ENCODE measurements at places on chromosomes 5 and 9.

- no peak for DNase-seq
These were observed 203.4 kb downstream of the AUH start for GRCh38 chr9:91158286-91158685.

- no peak for DNase-seq
These were observed 700.5 kb upstream of the ZNF608 start for GRCh38 chr5:125446986-125447385.

- no peak for DNase-seq
These were observed 11.4 kb downstream of the RNF130 start for GRCh38 chr5:180060192-180060591.

- no peak for DNase-seq
These were observed 12.5 kb upstream of the CTSL start for GRCh38 chr9:87713278-87713987.

DNA sequence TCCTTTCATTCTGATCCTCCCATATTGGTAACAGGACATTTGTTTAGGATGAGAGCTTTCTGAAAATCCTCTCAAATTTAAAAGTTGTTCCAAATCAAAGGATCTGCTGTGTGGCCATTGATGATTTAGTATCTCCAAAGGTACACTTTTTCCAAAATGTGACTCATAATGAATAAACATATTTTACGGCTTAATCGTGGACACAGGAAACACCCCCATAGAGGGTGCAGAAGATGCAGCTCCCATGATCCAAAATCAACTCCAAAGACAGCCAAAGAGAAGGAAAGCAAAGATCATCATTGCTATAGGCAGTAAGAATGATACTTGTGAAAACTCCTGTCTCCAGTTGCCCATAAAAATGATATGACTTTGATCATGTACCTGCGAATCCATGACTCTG, 239.7 kb downstream of the PIK3R1 start:
- DNase-seq = no peak

DNA sequence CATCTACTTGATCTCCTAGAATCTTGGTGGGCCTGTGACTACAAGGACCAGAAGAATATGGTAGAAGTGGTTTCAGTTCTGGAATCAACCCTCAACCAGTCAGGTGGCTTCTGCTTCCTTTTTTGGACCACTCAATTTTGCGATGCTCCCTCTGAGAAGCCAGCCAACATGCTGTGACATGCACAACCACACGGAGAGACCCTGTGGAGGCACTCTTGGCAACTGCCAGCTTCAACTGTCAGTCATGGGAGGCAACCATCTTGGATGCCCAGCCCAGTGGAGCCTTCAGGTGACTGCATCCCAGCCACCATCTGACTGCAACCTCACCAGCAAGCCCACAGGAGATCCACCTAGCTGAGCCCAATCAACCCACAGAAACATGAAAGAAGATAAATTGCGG, 137.3 kb downstream of the FAM114A2 start:
- DNase-seq = no peak

DNA sequence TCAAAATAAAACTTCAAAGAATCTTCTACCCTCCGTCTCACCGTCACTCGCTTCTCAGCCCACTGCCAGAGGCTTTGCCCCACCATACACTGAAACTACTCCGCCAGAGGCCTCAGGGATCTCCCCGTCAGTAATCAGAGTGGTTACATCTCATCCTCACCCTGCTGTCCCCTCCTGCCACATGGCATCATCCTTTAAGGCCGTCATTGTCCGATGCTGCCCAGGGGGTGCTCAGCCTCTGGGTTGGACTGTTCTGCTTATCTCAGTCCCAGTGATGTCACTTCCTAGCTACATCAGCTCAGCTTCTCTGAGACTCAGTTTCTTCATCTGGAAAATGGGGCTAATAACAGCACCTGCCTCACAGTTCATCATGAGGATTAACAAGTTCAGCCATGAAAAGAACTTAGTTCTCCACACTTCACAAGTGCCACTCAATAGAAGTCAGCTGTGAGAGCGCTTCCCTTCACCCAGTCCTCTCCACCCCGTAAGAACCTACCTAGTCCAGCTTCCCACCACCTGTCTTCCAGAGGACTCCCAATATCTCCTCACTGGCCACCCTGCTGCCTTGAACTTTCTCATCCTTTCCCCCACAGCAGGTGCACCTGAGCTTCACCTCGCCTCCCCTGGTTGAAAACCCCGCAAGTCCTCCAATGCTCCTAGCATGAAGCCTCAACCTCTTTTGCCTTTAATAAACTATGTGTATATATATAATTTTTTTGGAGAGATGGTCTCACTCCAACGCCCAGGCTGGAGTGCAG, 2.8 kb upstream of the IL3 start:
- no peak for DNase-seq

GRCh38 chr5:87347841-87348240, 64.9 kb downstream of the CCNH start:
- DNase-seq = no peak

DNA sequence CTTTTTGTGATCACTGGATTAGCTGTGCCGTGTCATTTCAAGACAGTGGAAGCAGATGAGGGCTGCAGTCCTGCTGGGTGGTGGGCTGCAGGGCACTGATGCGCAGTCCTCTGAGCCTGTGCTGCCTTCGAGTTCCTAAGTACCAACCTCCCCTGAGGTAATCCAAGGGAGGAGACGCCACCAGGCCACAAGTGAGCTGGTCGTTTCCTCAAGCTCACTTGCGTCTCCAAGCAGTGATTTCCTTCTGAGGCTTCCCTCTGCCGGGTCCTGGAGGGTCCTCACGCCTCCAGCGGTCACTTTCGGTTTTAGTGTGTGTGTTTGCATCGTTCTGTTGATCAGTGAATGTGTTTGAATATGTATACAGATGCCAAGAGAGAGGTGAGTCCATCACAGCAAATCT, 115.7 kb downstream of the TRIO start:
- DNase-seq = no peak

GRCh38 chr9:134052941-134053340, 14.9 kb downstream of the BRD3 start:
- DNase-seq = no peak

- DNase-seq = no peak
These were observed 19.4 kb downstream of the CCDC171 start for GRCh38 chr9:15572200-15572770.
